Aortic smooth muscle cell (primary cell): ENCODE measurements at places on chromosomes 4 and X. TPM values are rescaled to one million over a fixed set of nuclear protein-coding genes. Genes with fewer than 3 reads are reported as not detected.

Gene EPHA5
- 0.53 and 2.9 TPM in 2 replicates for total RNA-seq

Gene GASK1B
- total RNA-seq, result 11.9 and 25.1 TPM in 2 replicates

Gene SPINK2
- not detected in 2 replicates for total RNA-seq

Gene MTMR8
- total RNA-seq, result 0.87 and 1.1 TPM in 2 replicates

Gene PRDM8
- 0.79 and 0.87 TPM in 2 replicates for total RNA-seq

Gene PPARGC1A
- 0.25 and 1.5 TPM in 2 replicates for total RNA-seq

Gene WNK3
- total RNA-seq, result 0.12 and 0.26 TPM in 2 replicates

Gene SMIM31
- not detected in 2 replicates for total RNA-seq

Gene HELQ
- 17.9 and 18.0 TPM in 2 replicates for total RNA-seq

Gene TRPC5OS
- total RNA-seq, result not detected in 2 replicates

Gene APLN
- total RNA-seq, result 3.1 and 9.2 TPM in 2 replicates

Gene TCEAL1
- total RNA-seq, result 32.8 and 36.5 TPM in 2 replicates

Gene KLB
- under 0.01 and 0.06 TPM in 2 replicates for total RNA-seq

Gene TMPRSS11A
- total RNA-seq, result not detected in 2 replicates

Gene MAGEA2B
- total RNA-seq, result not detected in 2 replicates

Gene PPEF2
- total RNA-seq, result not detected in 2 replicates

Gene SLC30A9
- 65.5 and 73.8 TPM in 2 replicates for total RNA-seq

Gene SPIN4
- 2.3 and 2.4 TPM in 2 replicates for total RNA-seq
